ENCODE measurements at places on chromosomes 12 and 14.
A peak's percentile ranks its signal among the peaks of the same experiment; 100 is the strongest.

DNA sequence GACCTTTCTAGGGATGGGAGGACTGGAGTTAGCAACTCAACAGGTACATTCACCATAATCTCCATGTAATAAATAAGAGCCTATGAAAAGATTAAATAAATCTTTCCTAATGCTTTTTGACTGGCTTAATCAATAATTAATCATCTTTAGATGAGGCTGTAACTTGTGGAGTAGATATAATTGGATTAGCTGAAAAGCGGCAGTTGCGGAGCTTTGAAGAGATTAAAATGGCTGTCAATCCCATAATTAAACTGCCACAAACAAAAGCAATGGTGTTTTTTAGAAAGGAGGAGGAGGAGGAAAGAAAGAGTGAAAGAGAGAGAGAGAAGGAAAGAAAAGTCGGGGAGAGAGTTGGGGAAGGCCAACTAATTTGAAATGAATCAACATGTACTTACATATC is 70.7 kb upstream of the TMEM263 start:
- no peak for DNase-seq

DNA sequence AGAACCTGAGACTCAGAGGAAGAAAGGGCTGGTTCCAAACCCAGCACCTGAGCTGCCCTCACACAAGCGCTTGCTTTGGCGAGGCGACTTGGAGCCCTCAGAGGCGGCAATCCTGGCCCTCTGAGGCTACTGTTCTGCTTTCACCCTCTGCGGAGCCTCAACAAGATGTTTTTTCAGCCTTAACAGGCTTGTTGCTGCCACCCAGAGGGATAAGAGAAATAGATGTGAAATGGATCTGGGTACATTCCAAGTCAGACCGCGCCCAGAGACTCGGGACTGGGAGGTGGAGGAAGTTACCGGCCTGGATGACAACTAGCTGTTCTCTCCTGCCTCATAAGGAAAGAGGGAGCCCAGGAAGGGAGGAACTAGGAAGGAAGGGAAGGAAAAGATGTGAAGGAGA is 89.6 kb downstream of the TTC7B start:
- DNase-seq, result no peak

DNA sequence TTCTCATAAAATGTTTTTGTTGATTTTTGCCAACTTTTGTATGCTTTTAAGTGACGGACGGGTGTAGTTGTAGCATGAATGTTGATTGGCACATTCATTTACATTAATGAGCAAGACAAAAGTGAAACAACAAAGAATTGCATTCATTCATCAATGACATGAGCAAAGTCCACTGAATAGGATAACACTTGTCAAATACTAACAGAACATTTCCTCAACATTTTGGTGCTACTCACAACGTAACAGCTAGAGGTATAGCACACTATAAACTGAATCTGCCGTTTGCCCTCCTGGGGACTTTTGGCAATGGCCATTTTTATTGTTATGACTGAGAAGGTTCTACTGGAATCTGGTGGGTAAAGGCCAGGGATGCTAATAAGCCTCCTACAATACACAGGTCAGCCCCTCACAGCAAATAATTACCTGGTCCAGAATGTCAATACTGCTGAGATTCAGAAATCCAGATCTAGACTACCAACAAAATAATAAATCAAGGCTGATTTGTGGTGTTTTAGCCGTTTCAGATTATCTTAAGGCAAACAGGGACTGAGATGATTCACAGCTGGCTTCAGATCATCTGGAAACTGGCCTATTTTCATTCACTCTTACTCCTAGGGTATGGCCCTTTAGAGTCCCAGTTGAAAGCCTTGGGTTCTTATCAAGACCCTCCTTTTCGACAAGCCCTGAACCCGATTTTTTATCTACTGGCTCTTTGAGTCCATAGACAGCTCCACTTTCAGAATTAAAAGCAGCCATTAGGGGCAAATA is 22.5 kb upstream of the CDKN3 start:
- no peak for DNase-seq

DNA sequence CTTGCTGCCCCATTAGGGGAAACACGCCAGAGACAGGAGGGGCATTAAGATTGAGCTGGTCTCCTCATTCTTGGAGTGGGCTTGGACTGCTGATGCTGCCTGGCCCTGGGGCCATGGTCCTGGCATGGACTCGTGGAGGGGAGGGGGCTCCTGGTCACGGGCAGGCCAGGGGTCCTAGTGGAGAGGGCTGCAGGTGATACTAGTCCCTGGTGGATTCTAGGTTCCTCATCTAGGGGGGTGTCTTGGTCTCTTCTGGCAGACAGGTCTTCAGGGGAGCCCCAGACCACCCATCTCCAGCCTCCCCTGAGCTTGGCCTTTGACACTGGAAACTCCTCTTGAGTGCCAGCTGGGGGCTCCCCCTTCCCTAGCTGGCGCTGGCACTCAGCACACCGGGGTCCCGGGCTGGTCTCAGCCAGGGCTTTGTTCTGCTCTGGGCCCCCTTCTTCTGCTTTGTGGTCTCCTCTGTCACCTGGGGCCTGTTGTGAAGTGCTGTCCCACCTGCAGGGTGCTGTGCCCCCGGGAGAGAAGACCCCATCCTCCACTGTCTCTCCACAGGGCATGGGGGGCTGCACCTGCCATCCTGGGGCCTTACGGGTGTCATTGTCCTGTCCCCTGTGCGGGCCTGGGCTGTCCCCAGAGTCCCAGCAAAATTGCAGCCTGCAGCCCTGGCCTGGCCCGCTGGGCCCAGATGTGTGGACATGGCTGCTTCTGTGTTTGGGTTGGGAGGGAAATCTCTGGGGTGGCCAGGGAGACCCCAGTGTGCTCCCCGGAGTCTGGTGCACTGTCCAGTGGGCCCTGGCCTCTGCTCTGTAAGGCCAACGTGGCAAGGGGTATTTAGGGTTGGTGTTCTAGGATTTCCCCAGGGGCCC is 2.3 kb downstream of the KIF26A start:
- DNase-seq, result no peak

DNA sequence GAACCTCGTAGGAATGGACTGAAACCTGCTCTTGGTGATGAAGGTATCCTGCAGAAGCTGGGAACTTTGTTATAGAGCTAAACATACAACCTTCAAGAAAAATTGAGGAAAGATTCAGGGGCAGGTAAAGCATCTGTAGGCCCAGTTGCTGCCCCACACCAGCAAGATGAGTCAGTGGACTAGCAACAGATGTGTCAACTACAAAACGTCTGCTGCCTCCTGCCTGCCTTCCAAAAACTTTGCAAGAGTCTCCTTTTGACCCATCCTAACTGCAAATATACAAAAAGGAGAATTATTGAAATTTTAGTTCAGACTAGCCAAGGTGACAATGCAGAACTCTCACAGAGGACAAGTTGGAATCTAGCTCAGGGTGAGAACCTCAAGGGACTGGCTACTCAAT is 60.9 kb upstream of the TMTC1 start:
- DNase-seq, result no peak

GRCh38 chr14:89339158-89339557 is 77.9 kb downstream of the FOXN3 start:
- DNase-seq, result no peak

DNA sequence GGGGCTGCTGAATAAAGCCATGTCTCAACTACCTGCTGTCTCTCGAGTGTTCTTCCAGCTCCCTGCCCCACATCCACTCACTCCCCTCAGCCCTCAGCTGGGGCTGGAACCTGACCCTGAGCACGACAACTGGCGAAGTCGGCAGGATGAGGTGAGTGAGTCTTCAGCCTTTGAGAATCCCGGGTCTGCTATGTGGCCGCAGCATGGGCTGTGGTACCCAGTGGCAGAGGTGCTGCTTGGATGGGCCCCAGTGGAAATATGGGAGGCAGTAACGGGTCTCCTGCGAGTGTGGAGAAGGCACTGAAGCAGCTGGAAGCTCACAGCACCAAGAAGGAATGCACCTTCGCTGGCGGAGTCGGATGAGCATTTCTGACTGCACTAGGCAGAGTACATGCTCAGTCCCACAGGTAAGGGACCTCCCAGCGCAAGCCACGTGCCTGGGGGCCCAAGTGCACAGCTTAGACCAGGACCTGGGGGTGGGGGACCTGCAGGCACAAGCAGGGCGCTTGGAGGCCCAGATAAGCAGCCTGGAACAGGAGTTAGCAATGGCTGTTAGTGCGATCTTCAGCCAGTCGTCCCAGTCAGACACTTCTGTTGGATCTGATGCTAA is 95.5 kb upstream of the TMPO start:
- DNase-seq, result no peak

GRCh38 chr14:88597038-88597437 is 34.2 kb downstream of the ZC3H14 start:
- no peak for DNase-seq

DNA sequence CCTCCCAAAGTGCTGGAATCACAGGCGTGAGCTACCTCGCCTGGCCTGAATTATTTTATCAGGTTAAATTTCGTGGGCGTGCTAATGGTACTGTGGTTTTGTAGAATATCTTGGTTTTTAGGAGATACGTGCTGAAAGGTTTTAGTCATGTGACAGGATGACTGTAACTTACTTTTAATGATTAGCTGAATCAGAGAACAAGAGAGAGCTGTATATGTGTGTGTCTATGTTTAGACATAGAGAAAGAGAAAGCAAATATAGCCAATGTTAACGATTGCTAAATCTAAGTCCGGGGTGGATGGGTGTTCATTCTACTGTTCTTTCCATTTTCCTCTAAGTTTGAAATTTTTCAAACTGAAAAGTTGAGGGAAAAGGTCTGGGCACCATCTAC is 9.2 kb upstream of the PNMA1 start:
- DNase-seq, result no peak

- DNase-seq, result no peak
These were observed 22.7 kb downstream of the ITPR2 start for GRCh38 chr12:26810330-26810729.

- peak; percentile 24 for DNase-seq
These were observed 37.9 kb downstream of the A2ML1 start for GRCh38 chr12:8860165-8860961.

DNA sequence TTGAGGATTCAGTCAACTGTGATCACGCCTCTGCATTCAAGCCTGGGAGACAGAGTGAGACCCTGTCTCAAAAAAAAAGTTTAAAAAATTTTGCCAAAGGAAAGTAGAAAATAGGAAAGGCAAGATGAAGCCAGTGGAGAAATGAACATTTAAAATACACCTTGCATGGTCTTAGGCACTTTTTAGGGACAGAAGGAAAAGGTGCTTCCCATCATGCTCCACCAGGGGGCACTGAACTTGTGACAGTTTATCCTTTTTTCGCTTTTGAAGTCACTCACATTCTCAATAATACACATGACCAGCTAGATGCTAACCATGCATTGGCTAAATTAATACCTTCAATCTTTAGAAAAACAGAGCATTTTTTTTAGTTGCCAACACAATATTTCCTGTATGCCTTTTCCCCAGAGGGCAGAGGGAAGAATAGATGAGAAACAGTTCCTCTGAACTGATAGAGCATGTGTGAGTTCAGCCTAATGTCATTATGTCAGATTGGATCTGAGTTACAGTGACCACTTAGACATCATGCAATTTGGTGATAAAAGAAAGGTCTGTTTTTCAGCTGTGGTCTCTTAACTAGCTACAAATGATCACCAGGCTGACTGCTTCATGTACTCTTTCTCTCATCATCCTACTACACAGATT is 221.8 kb upstream of the SSTR1 start:
- DNase-seq, result no peak

DNA sequence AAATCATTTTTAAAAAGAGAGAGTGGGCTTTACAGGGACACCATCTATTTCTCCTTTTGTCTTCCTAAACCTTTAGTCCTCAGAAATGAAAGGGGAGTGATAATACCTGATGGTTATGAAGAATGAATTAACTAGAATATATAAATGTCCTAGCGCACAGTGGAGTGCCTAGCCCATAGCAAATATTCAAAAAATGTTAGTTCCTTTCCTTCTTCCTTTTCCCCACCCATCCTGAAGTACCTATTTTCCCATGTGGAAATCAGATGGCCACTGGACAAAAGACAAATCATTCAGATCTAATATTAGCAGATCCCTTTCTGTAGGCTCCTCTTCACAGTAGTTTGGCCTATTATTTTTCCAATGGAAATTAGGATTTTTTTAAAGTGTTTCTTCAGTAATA is 90.0 kb downstream of the SLC25A21 start:
- DNase-seq, result no peak

GRCh38 chr12:126160912-126161311 is 1095.7 kb downstream of the AACS start:
- no peak for DNase-seq

DNA sequence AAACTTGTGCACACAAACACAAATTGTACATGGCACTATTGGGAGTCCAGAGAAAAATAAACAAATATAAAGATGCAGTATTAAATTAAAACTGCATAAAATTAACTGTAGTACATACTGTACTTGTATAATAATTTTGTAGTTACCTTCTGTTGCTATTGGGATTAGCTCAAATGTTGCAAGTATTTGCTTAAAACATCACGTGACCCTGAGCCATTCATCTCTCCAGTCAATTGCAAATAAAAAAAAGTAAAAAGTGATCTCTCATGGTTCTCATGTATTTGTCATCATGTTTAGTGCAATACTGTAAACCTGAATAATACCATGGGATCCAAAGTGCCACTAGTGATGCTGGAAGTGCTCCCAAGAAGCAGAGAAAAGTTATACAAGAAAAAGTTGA is 88.1 kb upstream of the NAV3 start:
- DNase-seq, result no peak

DNA sequence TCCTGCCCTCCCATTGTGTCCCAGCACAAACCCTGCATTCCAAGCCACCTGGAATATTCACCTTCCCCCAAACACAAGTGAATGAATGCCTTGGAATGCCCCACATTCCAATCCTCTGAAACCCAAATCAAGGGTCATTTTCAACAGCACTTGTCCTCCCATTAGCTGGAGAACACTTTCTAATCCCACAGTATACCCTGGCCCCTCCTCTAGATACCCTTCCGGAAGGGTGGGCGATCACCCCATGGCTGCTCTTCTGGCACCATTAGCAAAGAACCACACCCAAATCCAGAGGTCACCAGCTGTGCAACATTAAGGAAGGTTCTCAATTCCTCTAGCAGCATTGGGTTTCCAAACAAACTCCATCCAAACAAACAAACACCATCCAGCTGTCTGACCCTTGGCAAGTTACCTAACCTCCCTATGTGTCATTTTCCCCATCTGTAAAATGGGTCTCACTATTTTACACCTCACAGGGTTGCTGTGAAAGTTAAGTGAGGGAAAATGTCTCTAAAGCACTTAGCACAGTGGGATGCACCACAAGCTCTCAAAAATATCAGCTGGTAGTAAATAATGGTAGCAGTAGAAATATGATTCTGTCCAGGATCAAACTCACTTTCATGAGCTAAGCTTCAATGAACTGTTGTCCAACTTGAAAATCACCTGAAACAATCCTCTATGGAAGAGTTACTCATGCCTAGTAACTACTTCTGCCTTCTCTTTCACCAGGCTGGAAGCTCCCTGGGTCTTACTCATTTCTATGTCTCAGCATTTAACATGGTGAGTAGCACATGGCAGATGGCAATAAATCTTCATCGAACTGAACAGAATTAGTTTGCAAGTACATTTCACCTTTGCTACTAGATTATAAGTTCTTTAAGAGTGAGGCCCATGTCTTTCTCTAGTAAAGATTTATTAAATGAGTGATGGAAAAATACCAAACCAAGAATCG is 5.3 kb downstream of the NUAK1 start:
- no peak for DNase-seq

DNA sequence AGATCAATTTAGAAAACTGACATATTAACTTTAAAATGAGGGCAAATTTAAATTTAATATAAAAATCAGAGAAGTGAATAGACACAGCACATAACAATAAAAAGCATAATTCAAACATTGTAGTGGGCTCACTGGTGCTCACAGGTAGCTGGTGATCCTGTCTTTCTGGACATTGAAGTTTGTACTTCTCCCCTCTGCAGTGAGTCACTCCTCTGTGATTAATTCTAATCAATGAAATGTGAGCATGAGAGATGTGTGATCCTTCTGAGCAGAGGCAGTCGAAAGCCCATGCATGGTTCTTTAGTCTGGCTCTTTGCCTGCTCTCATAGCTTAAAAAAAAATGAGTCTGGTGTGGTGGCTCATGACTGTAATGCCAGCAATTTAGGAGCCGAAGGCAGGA is 59.0 kb upstream of the RERGL start:
- no peak for DNase-seq

Data from GDM1 (cell line).